ENCODE measurements at places on chromosomes 7 and 10.

- DNase-seq, result no peak
These were observed 130.7 kb upstream of the KMT2E start for GRCh38 chr7:104883248-104883717.

DNA sequence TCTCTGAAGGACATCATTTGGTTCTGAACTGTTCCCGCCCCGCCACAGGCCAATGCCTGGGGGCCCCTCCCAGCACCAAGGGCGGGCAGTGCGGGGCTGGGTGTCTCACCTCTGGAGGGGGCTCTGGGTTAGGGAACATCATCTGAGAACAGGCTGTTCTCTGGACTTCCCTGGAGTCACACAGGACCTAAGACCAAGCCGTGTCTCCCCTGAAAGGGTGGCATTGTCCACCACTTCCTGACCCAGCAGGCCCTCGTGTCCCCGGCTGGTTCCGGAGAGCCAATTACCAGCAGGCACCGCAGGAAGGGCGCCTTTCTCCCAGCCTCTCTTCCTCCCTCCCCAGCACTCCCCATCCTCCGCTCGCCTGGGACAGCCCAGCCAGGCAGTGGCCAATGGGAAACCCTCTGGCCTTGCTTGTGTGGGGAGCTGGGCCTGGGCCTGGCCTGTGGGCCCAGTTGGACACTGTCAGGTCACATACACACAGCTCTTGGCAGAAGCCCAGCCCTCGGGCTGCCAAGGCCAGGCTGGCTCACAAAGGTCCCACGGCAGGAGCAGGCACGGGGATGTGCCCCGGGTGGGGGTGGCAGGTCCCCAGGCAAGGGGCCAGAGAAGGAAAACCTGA lies 119.5 kb downstream of the SPDYE5 start:
- DNase-seq, result no peak

- no peak for DNase-seq
These were observed 26.2 kb downstream of the PPP3CB start for GRCh38 chr10:73469579-73469978.

GRCh38 chr10:11663763-11664555 lies 52.5 kb upstream of the USP6NL start:
- DNase-seq, result no peak

GRCh38 chr7:157278791-157279724 lies 57.7 kb upstream of the DNAJB6 start:
- DNase-seq, result no peak

DNA sequence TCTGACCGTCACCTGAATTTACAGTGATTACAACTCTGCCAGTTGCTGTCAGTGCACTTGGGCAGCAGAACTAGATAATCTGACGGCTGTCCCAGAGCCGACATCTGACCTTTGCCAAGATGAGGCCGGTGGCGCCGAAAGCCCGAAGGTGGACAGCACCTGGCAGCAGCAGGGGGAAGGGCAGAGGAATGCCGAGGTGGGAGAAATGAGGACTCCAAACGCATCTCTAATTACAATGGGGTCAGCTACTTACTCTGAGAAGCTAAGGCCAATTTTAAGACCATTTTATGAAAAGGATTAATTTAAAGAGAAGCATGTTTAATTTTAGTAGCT lies 33.8 kb downstream of the TRIM8 start:
- DNase-seq, result no peak

DNA sequence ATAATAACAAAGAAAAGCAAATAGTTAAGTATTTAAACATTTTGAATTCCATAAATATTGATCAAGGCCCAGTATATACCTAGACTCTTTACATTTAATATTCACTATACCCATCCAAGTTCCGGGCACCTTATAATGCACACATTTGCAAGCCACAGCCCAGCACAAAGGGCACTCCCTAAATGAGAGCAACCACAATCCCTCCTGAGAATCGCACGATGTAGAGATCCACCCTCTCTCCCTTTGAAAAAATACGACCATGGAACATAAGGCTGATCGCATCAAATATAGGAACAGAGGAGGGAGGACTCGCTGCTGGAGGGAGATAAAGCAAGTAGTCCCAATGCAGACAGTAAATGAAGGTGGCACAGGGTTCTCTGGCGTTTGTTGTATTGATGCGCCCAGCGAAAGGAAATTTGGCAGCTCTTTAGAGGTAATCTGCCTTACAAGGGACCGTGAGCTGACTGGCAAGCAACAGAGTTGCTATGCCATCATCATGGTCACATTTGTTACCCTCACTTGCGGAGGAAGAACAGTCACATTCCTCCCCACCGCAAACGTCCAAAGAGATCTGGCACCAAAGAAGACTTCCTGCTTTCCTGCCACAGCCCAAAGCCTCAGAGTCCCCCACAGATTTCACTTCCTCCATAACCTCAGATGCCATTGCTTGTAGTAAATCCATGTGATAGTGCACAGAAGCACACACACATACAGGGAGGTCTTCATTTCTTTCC lies 16.1 kb upstream of the TAS2R40 start:
- DNase-seq, result no peak

DNA sequence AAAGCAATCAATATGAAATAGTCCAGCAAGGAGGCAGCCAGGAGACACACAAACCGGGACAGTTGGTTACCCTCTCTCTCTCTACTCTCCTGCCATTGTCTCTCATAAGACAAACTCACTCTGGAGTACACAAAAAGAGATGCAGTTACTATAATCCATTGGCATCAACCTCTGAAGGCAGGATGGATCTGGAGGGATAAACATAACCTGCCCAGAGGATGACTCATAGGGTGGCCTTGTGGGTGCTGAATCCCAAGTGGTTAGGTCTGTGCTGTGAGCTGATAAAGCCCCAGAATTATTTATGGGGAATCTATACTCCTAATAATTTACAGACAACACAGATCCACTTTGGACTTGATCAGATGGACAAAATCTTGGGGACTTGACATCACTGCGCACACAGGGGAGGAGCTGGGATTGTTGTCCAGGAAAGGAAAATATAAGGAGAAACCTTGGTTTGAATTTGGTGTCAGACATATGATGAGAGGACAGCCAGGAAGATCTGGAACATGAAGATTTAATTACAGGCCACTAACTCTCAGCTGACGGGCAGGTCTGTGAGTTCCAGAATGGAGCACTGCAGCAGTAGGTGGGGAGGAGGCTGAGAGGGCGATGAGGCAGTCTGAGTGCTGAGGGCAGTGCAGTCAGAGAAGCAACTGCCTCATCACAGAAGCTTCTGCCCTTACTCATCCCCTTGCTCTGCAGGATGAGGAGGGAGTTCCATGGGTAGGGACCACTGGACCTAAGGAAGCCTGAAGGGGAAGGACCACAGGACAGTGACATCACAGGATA lies 113.9 kb upstream of the PRSS58 start:
- no peak for DNase-seq

DNA sequence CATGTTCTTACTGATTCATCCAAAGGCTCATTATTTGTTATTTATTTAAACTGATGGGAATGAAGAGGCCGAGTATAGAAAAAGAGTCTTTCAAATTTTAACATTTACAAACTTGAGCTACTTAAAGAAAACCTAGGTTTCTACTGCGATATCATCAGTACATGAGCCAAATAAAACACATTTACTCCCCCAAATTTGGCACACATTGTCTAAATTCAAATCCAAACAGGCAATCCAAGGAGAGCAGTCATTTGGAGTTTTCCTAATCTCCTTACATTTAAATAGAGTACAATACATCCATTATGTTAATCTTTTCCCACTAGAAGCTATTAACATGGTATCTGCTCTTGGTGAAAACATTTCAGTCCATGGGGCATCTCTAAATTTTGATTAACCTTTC lies 2.2 kb downstream of the NMT2 start:
- no peak for DNase-seq

DNA sequence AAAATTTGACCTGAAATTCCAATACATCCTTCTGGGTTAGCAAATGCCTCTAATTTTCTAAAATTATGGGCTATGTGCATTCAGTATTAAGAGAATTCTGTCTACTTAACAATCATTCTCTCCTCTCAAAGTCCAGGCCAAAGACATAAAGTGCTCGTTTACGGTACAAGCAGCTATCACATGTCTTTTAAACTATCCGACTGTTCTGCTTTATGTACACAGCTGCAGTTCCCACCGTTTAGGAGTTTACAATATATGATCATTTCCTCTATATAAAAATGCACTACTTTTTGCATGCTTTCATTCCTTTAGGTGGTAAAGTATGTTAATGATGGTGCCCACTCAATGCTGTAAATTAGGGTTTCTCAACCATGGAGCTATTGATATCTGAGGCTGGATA lies 34.0 kb downstream of the CDK6 start:
- DNase-seq, result no peak

- DNase-seq, result no peak
These were observed 131.9 kb downstream of the SRPK2 start for GRCh38 chr7:105256761-105257231.

- DNase-seq, result no peak
These were observed 143.5 kb upstream of the TRIM24 start for GRCh38 chr7:138316421-138317043.

DNA sequence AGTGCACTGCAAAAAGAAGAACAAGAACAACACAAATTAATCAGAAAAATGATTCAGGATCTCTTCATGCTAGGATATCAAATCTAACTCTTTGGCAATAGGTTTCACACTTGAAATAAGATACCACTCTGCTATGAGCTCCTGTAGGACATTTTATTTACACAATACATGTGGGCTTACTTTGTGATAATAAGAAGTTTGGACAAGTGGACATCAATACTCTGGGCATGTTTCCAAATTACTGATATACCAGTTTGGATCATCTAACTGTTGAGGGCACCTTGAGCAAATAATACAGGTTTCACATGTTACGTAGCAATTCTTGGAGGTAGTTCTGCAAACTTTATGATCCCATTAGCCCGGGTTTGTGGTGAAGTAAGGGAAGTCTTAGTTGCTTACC lies 59.8 kb downstream of the CPVL start:
- no peak for DNase-seq

GRCh38 chr7:151498495-151498894 lies 21.2 kb downstream of the RHEB start:
- no peak for DNase-seq

- DNase-seq, result no peak
These were observed 2.4 kb upstream of the CD36 start for GRCh38 chr7:80635998-80636397.

- DNase-seq, result no peak
These were observed 264.3 kb upstream of the RNF32 start for GRCh38 chr7:156376317-156376716.

DNA sequence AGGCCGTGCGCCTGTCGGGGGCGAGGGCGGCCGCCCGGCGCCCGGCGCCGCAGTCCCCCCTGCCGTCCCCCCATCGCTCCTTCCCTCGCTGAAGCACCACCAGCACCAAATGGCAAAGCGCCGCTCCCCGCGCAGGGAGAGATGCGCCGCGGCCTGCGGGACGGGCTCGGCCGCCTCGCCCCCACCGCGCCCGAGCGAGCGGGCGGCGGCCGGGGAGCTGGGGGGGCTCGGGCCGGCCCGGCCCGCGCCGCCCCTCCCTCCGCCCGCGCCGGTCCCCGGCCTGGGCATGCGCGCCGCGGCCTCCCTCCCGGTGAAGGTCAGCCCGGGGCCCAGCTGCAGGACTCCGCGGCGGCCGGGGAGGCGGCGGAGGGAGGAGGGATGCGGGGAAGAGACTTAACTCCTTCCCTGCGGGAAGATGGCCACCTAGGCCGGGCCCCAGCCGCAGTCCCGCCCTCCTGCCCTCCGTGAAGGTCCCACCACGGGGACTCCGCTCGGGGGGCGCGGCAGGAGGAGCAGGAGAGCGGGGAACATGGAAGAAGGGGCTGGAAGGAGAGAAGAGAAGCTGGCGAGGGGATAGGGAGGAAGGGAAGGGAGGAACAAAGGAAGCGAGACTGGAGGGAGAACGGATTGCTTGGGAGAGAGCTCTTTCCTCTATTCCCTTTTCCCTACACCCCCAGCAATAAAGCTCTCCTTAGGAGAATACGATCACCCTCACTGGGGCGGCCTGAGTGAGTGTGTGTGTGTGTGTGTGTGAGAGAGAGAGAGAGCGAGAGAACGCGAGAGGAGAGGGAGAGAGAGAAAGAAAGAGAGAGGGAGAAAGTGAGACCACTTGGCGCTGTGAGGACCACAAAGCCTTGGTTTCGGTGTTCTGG lies 3.4 kb upstream of the SMARCD3 start:
- no peak for DNase-seq

- DNase-seq, result no peak
These were observed 21.4 kb downstream of the CREB5 start for GRCh38 chr7:28433699-28434219.

GRCh38 chr10:111872591-111872990 lies 311.0 kb downstream of the GPAM start:
- DNase-seq, result no peak

GRCh38 chr10:69831231-69831855 lies 29.6 kb downstream of the COL13A1 start:
- no peak for DNase-seq

GRCh38 chr7:107551936-107552335 lies 11.8 kb downstream of the COG5 start:
- no peak for DNase-seq

- DNase-seq, result no peak
These were observed 163.1 kb downstream of the ADK start for GRCh38 chr10:74314166-74314565.

- no peak for DNase-seq
These were observed 11.6 kb upstream of the TMEM72 start for GRCh38 chr10:44899450-44900080.

DNA sequence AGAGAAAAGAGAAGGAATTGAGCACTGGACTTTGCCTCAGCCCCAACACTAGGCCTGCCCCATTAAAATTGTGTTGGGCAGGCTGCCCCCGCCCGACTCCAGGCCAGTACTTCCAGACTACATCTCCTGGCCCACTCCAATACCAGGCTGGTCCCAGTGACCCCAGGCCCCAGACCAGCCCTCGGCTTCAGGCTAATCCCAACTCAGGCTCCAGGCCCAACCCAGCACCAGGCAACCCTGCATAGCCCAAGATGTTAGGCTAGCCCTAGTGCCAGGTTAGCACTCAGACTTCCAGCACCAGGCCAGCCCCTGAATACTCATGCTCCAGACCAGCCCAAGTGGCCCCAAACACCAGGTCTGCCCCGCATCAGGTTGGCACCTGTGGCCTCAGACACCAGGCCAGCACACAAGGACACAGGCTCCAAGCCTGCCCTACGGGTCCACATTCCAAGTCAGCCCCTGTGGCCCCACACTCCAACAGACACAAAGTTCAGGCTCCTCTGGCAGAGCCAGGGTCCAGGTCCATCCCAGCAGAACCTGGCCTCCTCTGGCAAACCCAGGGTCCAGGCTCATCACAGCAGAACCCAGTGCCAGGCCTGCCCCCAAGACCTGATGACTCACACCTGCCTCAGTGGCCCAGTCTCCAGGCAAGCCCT lies 20.3 kb downstream of the COG5 start:
- no peak for DNase-seq

- DNase-seq, result no peak
These were observed 117.9 kb upstream of the DLX6 start for GRCh38 chr7:96887426-96887825.

GRCh38 chr10:14360961-14361360 lies 30.2 kb upstream of the FRMD4A start:
- no peak for DNase-seq

DNA sequence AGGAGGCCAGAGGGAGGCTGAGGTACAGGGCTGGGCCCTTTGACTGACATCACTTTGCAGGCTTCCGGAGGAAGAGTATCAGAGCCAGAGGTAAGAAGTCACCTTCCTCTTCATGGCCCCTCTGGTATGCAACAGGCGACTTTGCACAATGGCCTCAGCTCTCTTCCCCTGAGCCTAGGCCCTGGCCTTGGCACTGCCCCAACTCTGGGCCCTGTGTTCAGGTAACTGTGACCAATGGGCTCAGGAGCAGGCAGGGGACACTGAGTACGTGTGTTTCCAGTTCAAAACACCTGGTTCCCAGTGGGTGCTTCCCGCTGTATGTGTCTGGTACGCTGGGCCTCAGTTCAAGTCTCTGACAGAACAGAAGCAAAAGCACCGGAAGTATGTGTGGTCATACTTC lies 12.1 kb upstream of the PAX2 start:
- DNase-seq, result no peak

Data from activated T-cell treated with anti-CD3 and anti-CD28 coated beads, Interleukin-2, amount 50 U/mL, for 4 hours (primary cell).